ENCODE measurements at places on chromosomes 4 and X. TPM values are rescaled to one million over a fixed set of nuclear protein-coding genes. Genes with fewer than 3 reads are reported as not detected.

The RHOXF2 gene
- not detected for total RNA-seq

- DNase-seq: no peak
These were observed 432.2 kb downstream of the SMARCA1 start for GRCh38 chrX:129091097-129091496.

GRCh38 chr4:139223682-139224317 lies 46.8 kb upstream of the ELF2 start:
- peak; percentile 70 for DNase-seq

GRCh38 chr4:654503-654845 lies 19.6 kb downstream of the ATP5ME start:
- no peak for DNase-seq

DNA sequence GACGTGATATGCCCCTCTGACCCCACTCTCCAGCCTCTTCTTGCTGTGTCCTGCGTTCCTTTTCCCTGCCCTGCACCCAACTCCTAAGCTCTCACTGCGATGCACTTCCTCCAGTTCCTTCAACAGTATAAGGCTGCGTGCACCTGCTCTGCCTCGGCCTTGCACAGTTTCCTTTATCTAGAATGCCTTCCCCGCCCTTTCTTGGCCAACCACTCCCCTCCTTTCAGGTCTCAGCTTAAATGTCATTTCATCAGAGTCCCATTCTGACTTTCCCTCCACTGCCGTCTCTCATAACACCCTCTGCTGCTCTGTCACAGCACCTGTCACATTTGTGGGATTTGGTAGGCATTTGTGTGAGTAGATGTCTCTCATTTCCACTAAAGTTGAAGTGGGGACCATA lies 58.4 kb upstream of the NEIL3 start:
- DNase-seq: no peak
